ENCODE measurements at places on chromosomes 5 and 9.
A peak's percentile ranks its signal among the peaks of the same experiment; 100 is the strongest.

DNA sequence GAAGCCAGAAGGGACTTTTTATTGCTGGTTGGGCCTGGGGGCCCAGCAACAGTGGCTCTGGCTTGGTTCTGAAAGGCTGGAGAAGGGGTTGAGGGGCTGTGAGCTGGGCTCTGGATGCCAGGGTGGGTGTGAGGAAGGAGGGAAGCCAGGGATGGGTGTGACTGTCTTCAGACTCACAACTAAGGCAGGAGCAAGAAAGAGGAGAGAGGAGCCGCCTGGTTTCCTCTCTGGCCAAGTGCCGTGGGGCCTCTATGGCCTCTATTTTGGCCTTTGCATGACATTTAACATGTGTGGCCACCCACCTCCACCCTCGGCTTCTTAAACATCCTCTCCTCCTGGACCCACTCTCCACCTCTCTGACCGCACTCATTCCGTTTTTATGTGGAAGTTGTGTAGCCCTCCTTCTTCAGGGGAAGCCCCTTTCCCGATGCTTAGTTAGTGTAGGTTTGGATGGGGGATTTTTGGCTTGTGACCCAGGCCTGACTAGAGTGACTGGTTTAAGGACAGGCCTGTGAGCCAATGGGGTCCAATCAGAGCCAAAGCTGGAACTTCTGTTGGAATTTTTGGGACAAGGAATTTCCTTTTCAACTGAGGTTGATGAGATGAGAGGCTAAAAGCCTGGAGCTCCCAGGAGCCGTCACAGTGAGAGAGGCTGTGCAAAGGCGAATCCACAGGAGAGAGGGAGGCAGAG lies 517.8 kb downstream of the CCDC171 start:
- no peak for DNase-seq

GRCh38 chr9:97938081-97938644 lies at the start of gene HEMGN:
Gene HEMGN, minus strand, starts transcription at chr9:97938172. Its CDS starts 36 bp downstream, at chr9:97938136.
- DNase-seq: no peak

DNA sequence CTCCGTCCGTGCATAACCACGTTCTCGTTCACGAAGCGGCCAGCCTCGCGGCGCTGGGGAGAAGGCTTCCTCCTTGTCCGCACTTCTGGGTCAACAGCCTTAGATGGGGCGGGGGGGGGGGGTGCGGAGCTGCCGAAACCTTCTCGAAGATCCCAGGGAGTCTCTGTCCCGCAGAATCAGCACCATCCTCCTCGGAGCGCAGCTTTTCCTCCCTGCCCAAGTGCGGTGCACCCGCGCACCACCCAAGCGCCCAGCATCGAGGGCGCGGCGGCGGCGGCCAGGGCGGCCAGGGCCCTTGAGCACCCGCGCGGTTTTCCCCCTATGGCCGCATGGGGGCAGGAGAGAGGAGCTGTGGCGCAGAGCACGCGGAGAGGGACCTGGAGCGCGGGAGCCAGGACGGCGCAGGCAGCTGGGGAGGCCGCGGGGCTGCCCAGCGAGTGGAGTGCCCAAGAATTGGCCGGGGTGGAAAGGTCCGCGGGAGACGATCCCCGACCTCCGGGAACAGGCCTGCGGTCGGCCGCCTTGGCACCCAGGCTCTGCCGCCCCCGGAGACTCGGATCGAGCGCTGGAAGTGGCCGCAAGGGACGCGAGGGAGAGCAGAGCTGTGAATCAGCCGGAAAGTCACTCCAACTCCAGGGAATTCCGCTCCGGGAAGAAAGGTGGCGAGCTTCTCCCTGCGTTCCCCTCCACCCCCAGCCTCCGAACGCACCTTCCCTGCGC lies 43.1 kb downstream of the TMEM174 start:
- DNase-seq: peak; percentile 86

DNA sequence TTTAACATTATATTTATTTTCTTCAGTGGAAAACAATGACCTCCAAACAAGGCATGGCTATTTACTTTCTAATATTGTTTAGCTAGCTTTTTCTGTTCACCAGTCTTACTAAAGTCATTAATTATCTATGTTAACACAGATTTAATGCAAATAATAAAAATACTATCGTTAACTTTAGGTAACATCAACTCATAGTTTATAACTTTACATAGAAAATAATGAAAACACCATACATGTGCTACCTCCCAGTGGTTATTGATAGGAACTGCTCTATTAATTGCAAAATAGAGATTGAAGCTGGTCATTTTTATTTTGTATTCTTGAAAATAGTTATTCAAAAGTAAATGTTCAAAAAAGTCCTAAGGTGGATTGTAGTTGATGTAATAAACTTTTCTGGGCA lies 78.3 kb upstream of the HCN1 start:
- DNase-seq: no peak

DNA sequence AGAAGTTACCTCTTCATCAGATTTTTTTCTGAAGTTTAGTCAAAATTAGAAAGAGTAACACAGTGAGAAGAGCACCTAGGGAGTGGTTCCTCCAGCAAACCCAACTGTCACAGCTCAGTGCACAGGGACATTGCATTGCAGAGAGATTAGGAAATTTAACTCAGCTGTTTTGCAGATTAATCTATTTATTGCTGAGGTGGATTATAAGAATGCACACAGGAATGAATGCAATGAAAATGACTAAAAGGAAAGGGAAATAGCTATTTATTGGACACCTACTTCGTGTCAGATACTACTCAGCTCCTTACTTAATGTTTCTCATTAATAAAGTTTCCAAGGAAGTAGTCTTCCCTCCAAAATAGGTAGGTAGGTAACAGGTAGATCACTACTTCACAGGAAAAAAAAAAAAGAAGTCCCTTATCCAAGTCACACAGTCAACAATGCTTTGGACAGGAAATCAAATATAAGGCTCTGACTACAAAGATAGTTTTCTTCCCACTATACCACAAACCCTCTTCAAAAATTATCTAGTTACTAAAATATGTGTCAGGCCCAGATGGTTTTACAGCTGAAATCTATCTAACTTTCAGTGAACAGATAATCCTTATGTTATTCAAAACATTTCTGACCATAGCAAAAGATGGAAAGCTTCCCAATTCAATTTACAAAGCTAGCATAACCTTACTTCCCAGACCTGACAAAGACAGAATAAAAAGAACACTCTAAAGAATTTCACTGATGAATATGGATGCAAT lies 442.2 kb upstream of the MPDZ start:
- DNase-seq: no peak

DNA sequence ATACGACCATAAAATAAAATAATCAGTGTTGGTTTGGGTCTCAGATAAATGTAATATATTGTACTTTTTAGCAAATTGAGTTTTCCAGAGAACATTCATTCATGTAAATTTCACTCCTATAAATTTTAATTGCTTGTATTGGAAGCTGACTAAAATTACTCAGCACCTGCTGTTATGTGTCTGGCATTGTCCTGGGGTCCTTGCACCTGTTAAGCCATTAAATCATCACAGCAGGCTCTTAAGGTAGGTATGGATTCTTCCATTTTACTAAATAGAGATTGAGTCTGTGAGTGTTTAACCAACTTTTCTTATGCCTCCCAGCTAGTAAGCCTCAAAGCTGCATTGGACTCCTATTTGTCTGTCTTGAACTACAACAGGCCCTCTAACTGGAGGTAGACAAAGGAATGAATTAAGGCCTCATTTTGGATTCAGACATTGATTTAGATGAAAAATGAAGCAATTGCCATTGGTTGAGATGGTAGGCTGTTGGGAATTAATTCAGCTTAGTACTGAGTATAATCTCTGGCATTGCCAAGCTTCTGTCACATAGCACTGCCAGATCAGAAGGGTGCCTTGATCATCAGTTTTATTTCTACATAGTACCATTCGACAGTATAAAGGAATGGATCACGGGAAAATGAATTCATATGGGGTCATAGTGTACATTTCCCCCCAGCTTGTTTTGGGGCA lies 78.9 kb downstream of the PARP8 start:
- DNase-seq: no peak

GRCh38 chr5:98581112-98581997 lies 192.1 kb upstream of the RGMB start:
- no peak for DNase-seq

DNA sequence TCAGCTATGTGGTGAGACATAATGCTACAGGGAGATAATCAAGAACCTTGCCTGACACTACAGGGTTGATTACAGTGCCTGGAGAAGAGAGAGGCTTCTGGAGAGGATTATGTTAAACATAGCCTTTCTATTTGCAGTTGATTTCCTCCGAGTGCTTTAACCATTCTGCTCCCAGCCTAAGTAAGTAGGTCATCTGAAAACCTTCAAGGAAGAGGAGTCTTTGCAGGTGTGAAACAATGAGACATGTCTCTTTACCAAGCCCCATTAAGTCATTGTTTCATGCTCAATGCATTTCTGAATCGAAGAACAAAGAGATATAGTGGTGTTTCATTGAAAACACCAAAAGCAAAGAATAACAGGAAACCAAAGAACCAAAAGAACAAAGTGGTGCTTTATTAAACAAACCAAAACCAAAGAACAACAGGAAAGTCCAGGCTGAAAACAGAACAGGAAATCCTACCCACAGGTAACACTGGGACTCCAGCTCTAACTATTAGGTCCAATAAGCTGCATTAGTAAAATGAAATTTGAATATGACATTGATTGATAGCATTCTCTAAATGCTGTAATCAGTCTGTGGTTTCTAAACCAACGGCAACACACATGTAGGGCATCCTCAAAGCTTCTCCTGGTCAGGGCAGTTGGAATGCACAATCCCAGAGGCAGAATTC lies 113.3 kb upstream of the SPATA31D4 start:
- DNase-seq: peak; percentile 62

DNA sequence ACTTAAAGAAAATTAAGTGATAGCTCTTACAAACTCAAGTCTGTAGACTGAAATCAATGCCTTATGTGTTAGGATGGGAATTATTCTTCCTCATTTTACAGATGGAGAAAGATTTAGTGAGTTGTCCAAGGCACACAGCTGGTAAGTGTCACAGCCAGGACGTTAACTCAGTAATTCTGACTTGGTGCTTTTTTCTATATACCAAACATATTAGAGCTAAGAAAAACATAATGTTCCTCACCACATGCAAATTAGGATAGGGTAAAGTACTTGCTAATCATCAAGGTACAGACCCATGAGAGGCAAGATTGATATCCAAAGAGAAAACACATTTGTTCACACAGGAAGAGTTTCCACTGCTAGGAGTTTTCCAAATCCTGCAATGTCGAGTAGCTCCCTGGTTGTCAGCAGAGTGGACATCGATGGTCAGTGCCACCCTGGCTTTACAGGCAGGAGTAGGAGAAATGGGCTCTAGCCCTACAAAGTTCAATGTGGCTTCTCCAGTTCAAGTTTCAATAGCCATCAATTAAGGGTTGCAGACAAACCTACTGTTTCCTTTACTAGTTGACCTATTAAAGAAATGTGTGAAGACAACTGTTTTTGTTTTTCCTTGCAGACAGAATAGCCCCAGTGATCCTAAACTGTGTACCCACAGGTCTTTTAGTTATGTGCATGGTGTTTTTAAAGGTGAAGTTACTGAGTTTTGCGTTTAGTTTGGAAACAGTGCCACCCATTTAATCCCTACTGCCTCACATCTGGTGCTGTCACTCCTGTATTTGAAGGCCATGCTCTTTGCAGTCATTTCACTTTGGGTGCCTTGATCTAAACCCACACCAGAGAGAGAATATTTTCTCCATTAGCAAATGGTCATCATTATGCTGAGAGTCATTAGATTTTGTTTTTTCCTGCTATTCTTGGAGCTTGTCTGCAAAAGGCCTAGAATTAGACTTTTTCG lies 460.8 kb upstream of the SMARCA2 start:
- no peak for DNase-seq

GRCh38 chr5:82011761-82012160 lies 39.9 kb downstream of the ATG10 start:
- DNase-seq: no peak

GRCh38 chr9:12854221-12854620 lies 79.4 kb downstream of the LURAP1L start:
- no peak for DNase-seq

DNA sequence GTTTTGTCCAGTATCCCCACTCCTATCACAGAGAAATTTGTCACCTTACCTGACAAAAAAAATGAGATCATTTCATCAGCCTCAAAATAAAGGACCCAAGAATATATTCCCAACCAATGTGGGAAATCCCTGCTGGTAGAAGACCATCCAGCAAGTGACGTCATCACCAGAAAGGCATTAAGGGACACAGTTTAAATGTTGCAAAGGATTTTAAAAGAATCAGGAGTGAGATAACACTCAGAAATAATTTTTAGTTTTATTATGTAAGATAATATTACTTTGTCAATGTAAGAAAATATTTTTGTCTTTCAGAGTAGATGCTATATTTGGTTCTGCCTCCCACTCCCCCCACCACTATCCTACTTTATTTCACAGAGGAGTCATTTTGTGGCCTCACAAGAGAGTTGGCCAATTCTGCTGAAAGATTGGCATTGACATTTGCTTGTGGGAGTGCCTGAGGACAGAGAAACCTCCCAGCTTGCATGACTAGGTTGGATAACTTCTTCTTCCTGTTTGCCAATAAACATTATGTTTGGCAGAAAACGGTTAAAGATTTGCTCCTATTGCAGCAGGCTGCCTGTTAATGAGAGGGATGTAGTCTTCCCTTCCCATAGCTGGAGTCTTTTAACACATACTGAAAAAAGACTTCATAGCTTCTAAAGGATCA lies 288.6 kb upstream of the DAB2 start:
- DNase-seq: no peak

GRCh38 chr5:124634741-124635323 lies 111.6 kb downstream of the ZNF608 start:
- DNase-seq: no peak

DNA sequence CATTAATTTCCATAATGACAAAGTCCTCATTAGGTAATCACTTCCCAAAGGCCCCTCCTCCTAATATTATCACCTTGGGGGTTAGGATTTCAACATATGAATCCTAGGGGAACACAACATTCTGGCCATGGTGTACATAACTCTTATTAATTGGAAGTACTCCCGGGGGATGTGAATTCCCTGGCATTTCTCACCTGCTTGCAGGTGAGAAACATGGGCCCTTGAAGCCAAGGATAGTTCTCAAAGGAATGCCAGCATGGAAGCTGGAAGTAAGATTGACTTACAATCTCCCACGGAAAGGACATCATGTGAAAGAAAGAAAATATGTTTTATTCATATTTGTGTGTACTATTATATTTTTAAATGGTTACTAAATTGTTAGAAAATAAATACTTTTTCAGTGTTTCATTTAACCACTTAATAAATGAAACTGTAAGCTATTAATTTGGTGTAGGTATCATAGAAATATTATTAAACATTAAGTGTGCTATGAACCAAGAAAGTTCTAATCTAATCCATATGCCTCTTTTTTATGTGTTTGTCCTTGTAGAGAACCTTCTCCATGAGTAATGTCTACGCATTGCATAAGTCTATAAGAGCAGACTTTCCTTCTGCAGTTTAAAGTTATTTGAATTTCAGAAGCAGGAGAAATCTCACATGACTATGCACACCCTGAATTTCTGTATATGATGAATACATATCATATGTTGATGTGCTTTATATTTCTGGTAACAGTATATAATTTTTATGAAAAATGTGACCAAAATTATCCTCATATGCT lies 59.4 kb downstream of the ANXA1 start:
- no peak for DNase-seq

GRCh38 chr5:5126444-5126843 lies 13.7 kb upstream of the ADAMTS16 start:
- DNase-seq: no peak

DNA sequence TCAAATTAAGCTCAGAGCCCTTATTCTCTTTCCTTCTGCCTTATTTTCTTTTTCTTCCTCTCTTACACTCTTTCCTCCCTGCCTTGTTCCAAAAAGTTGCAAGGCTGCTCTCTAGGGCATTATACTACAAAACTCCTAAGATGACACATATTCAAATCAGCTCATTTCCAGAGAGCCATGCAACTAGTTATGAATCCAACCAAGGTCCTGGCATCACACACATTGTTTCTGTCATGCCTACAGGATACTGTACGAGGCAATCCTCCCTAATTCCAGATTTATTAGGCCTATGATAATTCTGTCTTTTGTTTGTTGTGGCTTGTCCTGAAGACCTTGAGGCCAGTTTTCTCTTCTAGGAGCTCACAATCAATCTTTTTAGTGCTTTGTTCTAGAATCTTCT lies 87.0 kb upstream of the TBCA start:
- DNase-seq: no peak
